ENCODE measurements at places on chromosomes 3 and 15.

GRCh38 chr3:8499181-8499611 lies 2.4 kb upstream of the LMCD1 start:
- DNase-seq, result peak; percentile 59

GRCh38 chr15:81160312-81161159 lies 26.5 kb downstream of the CFAP161 start:
- no peak for DNase-seq

DNA sequence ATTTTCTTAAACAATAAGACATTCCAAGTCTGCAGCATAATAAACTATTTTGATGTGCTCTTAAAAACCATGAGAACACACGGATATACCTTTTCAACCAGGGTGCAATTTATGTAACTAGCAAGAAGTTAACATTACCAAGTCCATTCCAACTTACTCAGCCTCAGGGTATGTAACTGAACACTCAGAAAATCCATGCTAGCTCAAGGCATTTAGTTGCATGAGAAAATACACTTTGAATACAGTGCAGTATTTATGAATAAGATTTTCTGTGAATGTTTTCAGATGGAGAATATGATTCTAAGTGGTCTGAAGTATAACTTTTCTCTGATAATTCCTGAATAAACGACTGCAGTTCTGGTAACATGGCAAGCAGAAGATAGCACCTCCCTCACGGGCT lies 124.3 kb downstream of the SNRK start:
- no peak for DNase-seq

GRCh38 chr15:82810890-82811426 lies 1.5 kb downstream of the WHAMM start:
- DNase-seq, result no peak

- no peak for DNase-seq
Measured at GRCh38 chr3:35562141-35562540, 77.2 kb upstream of the ARPP21 start.
